ENCODE measurements at places on chromosomes 5 and 9. TPM values are rescaled to one million over a fixed set of nuclear protein-coding genes. Genes with fewer than 3 reads are reported as not detected.

The FBN2 gene
- polyA plus RNA-seq = 2.3 TPM

The RASGRF2 gene
- polyA plus RNA-seq = 0.42 TPM

The NDUFS4 gene
- 229 TPM for polyA plus RNA-seq

The TRIM36 gene
- 122 TPM for polyA plus RNA-seq
